Vagina (tissue), 2 donors: ENCODE measurements at places on chromosomes 12 and 14.

GRCh38 chr12:126772171-126772864, 1494.7 kb upstream of the TMEM132C start:
- DNase-seq: no peak

DNA sequence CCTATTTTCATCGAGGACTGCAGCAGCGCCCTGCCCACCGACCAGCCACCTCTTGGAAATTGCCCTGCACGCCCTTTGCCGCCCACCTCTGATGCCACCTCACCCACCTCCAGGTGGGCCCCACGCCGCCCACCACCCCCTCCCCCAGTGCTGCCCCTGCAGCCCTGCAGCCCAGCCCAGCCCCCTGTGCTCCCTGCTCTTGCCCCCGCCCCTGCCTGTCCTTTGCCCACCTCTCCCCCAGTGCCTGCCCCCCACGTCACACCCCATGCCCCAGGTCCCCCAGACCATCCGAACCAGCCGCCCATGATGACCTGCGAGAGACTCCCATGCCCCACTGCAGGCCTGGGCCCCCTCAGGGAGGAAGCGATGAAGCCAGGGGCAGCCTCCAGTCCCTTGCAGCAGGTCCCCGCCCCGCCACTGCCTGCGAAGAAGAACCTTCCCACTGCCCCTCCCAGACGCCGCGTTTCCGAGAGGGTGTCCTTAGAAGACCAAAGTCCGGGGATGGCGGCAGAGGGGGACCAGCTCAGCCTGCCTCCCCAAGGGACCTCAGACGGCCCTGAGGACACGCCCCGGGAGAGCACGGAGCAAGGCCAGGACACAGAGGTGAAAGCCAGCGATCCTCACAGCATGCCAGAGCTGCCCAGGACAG, 96.5 kb downstream of the LGMN start:
- DNase-seq: no peak

GRCh38 chr12:57865084-57865751, 18.7 kb upstream of the CTDSP2 start:
- no peak for DNase-seq

GRCh38 chr14:28542040-28542439, 224.5 kb upstream of the FOXG1 start:
- no peak for DNase-seq

GRCh38 chr12:125824276-125824675, 759.0 kb downstream of the AACS start:
- DNase-seq: no peak

GRCh38 chr12:102202556-102202955, 4.9 kb upstream of the PMCH start:
- no peak for DNase-seq

DNA sequence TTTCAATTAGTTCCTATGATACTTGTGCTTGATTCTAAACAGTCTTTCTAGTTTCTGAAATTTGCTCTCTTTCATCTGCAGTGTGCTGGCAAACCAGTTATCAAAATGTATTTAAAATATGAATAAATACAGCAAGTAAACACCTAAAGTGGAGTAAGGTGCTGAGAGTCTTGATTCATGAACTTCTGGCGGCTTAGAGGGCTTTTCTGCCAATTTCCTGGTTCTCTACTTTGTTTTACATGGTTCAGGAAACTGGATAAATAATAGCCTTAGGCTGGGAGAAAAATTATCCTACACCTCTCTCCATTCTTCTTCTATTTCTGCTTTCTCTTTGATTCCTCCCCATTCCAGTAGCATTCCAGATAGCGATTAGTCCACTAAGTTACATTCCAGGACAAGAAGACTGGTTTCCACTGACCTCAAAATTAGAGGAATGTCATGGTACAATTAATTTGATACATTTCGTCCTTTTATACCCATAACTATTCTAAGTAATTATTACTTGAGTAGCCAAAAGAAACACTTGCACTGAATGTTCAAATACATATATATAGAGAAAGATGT, 14.9 kb downstream of the ATP2B1 start:
- no peak for DNase-seq

DNA sequence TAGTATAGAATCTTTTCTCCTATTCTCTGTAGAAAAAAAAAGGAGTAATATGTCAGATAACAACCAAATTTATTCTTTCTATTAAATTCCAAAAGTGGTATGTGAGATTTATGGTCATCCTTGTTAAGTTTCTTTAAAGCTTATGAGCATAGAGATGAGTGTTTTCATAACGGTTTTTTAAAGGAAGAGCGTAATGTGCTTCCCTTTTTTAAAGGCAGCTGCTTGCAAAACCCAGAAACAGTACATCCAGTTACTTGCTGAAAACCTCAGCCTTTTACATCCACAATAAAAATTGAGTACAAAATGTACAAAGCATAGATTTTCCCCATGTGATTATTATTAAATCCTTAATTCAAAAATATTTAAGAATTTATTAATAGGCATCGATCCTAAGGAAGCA, 53.6 kb upstream of the CD163 start:
- no peak for DNase-seq

DNA sequence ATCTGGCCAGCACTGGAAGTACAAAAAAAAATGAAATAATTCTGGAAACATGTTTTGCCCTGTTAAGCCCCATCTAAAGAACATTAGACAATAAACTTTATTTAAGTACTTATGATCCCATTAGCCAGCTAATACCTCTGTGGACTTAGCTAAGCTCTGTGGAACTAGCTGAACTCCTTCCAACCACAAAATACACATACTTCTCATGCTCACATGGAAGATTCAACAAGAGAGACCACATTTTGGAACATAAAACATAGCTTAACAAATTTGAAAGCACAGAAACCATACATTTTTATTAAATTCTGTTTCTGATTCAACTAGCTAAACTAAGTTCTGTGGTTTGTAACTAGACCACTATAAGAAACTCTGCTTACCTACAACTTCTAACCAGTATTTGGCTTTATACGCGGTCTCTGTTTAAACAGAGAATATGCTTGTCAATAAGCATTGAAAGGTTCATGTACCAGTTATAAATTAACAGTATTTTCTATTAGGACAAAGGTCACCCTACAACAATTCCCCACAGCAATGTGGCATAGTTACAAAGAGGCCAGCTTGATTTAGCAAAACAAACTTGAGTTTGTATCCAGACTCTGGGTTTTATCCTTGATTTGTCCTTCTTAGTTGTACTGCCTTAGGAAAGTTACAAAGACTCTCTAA, 300.1 kb downstream of the C12orf50 start:
- DNase-seq: no peak

- DNase-seq: no peak
These were observed 56.3 kb downstream of the SLC8B1 start for GRCh38 chr12:113278633-113279032.

DNA sequence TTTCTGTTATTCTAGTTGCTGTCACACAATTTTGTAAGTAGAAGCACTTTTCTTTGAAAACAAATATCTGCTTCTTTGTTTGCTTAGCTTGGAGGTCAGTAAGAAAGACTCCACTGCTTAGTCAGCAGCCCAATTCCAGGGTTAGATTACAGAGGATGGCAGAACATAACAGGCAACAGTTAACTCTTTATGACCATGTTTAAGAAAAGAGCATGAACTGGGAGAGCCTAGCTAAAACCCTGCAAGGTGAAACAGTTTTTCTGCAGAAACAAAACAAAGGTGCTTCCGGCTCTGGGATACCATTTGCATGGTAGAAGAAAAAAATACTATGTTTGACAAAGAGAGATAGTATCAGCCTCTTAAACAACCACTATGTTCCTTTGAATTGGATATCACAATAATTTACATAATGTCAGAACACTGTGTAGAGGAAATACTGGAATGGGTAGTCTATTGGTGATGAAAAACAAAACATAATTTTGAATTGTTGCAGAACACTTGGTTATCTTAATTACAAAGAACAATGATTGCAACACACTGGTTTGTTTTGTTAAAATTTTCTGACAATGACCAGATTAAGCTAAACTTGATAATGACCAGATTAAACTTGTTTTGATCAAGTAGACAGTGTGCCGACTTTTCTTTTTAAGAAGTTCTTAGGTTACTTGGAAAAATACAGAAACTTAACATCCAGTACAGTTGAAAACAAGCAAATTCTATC, 22.4 kb upstream of the PPM1H start:
- no peak for DNase-seq
